ENCODE measurements at places on chromosomes 3 and 15.

GRCh38 chr3:46272028-46272451 is 29.8 kb downstream of the CCR3 start:
- no peak for DNase-seq

- no peak for DNase-seq
Measured at GRCh38 chr3:143824735-143825385, 23.4 kb downstream of the SLC9A9 start.

GRCh38 chr3:11327619-11328018 is 55.4 kb downstream of the ATG7 start:
- no peak for DNase-seq

GRCh38 chr3:46221938-46222337 is 13.8 kb upstream of the CCR1 start:
- DNase-seq = no peak

DNA sequence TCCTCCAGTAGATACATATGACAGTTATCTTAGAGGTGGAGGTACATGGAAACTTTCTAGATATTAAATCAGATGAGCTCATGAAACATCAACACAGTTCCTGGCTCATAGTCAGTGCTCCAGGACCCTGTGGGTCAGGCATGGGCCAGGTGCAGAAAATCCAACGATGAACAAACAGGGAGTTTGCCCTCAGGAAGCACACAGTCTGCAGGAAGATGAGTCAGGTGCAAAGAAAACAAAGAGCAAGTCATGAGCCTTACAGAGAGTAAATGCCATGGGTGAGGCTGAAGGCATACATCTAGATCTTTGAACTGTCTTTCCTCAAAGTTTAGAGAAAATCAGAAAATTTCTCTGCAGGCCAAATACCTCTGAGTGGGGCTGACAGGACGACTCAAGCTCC is 184.2 kb upstream of the TPM1 start:
- DNase-seq = no peak

DNA sequence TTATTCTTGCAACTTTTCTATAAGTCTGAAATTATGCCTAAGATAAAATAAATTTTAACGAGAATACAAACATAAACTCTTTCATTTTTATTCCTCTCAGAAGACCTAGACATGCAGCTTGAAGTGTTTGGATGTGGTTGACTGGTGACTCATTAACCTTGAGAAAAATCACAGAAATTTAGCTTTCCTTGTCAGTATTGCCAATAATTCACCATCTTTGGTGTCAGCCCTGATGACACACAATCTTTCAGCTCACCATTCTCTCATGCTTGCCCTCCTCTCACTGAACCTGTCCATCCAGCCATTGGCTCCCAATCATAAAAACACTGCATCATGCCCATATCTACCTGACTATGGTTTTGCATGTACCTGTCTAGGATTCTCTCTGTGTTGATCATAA is 22.6 kb upstream of the TNFAIP8L3 start:
- no peak for DNase-seq

- DNase-seq = peak; percentile 85
Measured at GRCh38 chr3:194135806-194136518, at the start of gene HES1. Gene HES1, plus strand, starts transcription at chr3:194136148. Its CDS starts 233 bp downstream, at chr3:194136381.

DNA sequence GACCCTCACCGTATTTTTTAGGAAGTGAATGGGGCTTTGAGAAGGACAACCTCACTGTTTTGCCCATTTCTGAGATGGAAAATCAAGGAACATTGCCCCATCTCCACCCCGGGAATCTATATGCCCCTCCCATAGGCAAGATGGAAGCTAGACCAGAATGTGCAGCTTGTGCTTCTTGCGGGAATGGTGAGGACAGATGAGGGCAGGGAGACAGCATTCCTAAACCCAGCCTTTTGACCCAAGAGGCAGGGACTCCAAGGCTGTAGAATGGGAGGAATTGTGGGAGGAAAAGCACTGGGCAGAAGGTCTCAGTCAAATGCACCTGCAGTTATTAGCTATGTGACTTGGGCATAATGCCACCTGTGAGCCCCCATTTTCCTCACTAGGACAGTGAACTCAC is 66.9 kb downstream of the SMAD3 start:
- DNase-seq = no peak

- DNase-seq = no peak
Measured at GRCh38 chr3:30597131-30597768, 9.2 kb upstream of the TGFBR2 start.

DNA sequence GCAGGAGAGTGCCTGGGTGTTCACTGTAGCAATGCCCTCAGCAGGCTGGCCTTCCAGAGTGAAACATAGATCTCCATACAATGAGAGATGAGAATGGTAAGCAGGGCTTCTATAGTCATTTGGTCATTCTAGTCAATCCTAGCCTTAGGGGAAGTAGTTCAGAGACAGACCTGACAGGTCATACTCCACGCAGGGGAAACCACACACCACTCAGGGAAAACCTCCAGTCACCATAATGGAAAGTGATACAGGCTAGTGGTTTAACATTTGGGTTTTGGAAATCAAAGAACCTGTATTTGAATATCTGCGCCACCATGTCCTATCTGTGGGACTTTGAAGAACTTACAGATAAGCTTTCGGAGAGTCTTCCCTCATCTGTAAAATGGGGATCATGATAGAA is 425.7 kb upstream of the PPP2R3A start:
- no peak for DNase-seq

DNA sequence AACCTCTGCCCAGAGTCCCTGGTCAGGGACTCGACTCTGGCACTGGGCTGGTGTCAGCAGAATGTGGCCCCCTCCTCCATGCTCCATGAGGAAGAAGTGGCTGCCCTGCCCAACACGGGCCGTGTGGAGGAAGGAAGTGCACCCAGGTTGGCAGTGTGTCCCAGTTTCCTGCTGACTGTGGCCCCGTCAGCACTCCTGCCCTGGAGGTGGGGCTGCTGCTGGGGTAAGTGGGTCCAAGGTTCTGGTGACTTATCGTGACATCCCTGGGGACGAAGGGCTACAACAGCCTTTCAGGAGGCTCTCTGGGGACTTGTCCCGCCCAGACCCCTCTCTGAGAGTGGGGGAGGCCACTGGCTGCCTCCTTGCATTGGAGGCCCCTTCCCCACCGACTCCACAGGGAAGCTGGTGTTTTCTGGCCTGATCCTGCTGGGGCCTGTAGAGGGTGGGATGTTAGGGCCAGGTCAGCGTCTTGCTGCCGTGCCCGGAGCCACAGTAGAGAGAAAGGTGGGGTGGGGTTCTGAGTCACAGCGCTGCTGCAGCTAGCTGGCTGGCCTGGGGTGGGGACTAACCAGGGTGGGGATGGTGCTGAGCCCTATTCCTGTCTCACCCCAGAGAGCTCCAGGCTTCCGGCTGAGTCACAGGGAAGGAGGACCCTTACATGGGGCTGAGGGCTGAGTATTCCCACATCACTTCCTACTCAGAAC is 10.5 kb downstream of the SEMA4B start:
- DNase-seq = no peak

GRCh38 chr3:81967393-81967792 is 205.9 kb upstream of the GBE1 start:
- no peak for DNase-seq

DNA sequence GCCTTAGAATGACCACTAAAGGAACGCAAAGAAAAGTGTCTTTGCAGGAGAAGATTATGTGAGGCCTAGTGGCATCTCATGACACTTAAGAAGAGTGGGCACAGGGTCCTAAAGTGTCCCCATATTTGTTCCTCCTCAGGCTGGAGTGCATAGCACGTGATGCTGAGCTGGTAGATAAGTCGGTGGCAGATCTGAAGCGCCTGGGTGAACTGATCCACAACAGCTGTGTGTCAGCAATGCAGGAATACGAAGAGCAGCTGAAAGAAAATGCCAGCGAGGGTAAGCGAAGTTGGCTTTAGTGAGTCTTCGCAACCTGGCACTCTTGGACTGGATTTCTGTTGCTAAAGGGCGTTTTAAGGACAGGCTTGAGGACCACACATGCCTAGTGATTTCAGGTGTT is 92.6 kb downstream of the CHD2 start:
- no peak for DNase-seq

GRCh38 chr3:65409176-65409569 is 629.5 kb downstream of the MAGI1 start:
- DNase-seq = no peak

- DNase-seq = no peak
Measured at GRCh38 chr3:83461411-83461810, 1497.4 kb upstream of the CADM2 start.

DNA sequence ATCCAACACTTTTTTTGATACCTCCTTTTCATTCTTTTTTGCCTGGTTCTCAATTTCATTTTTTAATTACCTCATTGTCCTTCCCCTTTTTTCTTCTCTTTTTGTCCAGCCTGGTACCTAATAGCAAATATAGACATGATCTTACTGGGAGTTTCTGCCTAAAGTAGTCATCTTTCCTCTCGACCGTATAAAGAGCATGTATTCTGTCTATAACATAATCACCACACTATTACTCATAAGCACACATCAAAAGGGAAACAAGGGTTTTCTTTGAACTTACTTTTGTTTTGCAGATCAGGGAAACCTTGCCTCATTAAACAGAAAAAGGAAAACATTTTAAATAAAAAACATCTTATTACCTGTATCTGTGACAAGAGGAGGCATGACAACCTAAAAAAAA is 33.0 kb downstream of the FAM98B start:
- no peak for DNase-seq

DNA sequence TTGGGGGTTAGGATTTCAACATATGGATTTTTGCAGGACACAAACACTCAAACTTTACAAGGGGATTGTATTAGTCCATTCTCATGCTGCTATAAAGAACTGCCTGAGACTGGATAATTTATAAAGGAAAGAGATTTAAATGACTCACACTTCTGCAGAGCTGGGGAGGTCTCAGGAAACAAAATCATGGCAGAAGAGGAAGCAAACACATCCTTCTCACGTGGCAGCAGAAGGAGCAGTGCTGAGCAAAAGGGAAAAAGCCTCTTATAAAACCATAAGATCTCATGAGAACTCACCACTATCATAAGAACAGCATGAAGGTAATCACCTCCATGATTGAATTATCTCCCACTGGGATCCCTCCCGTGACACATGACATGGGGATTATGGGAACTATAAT is 1183.1 kb downstream of the ZPLD1 start:
- no peak for DNase-seq

GRCh38 chr3:38039899-38040261 is 872 bp downstream of the DLEC1 start:
- no peak for DNase-seq

GRCh38 chr3:114307222-114307830 is 13.5 kb downstream of the TIGIT start:
- DNase-seq = no peak

DNA sequence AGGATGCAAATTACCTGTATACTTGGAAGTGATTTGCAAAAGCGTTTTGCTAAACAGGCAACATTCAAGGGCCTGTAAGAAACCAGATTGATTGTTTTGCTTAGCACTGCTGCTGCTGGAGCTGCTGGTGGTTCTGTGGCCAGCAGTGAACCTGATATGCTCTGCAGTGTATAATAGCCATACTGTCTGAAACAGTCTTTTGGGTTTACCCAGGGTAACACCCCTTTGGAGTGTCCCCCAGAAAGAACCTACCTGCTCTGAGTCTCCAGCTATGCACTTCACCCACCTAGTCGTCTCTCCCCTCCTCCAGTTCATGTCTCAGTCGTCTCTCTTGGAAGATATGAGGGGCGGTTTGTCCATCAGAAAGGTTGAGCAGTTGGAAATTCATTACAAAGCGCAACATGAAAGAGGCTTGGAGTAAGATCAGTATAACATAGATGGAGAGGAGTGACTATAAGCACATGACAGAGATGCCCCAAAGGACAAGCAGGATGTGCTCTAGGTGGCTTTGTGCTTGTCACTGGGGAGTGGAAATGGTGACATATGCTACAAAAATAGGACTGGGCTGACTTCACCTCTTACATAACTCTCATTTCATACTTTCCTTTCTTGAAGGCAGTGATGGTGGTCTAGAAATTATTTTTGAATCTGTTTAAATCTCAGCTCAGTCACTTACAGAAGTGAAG is 3.8 kb downstream of the MKRN2 start:
- DNase-seq = no peak

- no peak for DNase-seq
Measured at GRCh38 chr3:78258798-78259197, 1218.9 kb downstream of the ROBO2 start.

- no peak for DNase-seq
Measured at GRCh38 chr15:59169251-59169708, 37.4 kb upstream of the LDHAL6B start.

- DNase-seq = peak; percentile 73
Measured at GRCh38 chr15:28106294-28107110, 7.4 kb upstream of the OCA2 start.

DNA sequence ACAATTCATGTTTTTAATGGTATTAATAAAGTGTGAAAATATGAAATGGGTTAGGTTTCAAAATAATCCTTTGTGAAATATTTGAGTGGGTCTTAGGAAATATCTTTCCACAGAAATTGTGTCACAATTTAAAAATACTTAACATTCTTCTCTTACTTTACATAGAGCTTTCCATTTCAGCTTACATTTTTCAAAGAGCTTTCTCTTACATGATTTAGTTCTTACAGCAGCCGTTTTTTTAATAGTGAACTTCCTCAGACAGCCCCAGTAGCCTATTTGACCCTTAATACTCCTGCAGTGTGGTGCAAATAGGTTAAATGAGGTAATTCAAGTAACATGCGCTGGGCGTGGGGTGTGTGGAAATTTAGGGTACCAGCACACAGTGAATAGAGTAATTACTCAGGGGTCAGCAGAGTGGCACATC is 21.8 kb downstream of the P2RY12 start:
- DNase-seq = no peak

DNA sequence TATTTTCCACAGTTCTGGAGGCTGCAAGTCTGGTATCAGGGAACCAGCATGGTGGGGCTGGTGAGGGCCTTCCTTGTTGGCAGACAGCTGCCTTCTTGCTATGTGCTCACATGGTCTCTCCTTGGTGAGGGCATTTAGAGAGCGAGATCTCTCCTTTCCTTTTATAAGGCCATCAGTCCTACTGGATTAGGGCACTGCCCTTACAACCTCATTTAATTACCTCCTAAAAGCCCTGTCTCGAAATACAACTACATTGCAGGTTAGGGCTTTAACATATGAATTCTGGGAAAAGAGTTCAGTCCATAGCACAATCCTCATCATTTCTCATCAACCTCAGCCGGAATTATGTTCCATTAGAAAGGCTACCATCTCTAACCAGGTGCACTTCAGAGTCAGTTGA is 21.9 kb downstream of the ISL2 start:
- DNase-seq = no peak

GRCh38 chr3:29141197-29141917 is 139.5 kb upstream of the RBMS3 start:
- DNase-seq = no peak

DNA sequence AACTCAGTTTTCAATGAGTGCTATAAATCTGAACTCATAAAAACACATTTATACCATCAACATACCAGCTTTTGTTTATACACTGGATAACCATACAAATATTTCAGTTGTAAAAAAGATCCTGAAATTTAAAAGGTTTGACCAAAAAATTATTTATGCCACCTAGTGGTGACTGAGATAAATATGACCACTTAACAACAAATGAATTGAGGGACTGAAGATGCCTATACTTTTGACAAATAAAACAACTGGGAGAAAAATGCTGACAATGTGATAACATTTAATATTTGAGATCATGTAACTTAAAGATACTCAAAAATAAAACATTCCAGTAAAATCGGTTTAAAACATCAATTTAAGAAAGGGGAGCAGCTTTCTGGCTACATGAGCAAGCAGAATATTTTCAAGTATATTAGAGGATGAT is 30.4 kb downstream of the ATG3 start:
- peak; percentile 27 for DNase-seq

GRCh38 chr15:70374096-70374495 is 276.4 kb upstream of the TLE3 start:
- no peak for DNase-seq

All from SK-N-SH (cell line).